ENCODE measurements at places on chromosomes 1 and 21.
A peak's percentile ranks its signal among the peaks of the same experiment; 100 is the strongest.

DNA sequence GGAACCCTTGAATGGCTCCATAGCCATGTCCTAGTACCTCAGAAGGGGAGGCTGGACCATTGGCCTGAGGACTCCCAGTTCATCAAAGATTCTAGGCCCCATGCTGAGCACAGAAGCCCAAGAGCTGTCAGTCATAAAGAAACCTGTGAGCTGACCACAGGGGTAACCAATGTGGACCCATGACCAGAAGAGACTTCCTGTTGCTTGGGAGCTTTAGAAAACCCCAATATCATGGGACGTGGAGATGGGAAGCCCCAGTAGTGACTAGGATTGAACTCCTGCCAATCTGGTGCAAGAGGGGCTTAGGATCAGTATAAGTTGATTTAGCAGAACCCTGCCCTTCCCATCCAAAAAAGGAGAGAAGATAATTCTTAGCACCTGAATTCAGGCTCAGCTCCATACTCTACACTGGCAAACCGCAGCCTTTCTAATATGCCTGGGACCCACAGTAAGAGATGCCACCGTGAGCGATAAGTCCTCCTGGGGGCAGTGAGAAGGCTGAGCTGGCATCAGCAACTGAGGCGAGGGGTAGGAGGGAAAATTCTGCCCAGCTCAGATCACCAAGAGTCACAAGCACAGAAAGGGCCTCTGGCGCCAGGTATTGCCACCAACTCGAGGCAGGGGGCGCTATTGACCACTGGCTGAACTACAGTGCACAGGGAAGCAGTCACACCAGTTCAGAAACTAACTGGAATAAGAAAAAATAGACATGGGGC is 108.9 kb downstream of the CAPN8 start:
- no peak for DNase-seq

DNA sequence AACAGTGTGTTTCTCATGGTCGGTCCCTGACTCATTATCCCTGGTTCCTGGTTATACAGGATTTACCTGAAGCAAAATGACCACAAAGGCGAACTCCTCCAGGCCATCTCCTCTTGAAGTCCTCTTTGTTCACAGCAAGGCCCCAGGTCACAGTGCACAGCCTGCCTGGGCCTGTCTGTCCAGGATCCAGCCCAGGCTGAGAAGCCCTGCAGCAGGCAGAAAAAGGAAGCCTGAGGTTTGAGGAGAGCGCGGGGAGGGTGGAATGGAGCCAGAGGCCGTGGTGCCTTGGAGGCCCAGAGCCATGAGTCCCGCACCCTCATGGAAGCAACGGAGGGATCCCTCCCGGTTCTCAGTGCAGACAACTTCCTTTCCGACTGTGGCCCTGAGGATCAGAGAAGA is 136.8 kb upstream of the IRF2BP2 start:
- DNase-seq, result no peak

GRCh38 chr1:159800177-159800930 is 1.8 kb upstream of the FCRL6 start:
- DNase-seq, result peak; percentile 48

GRCh38 chr1:160421881-160422280 is 21.5 kb downstream of the VANGL2 start:
- no peak for DNase-seq

DNA sequence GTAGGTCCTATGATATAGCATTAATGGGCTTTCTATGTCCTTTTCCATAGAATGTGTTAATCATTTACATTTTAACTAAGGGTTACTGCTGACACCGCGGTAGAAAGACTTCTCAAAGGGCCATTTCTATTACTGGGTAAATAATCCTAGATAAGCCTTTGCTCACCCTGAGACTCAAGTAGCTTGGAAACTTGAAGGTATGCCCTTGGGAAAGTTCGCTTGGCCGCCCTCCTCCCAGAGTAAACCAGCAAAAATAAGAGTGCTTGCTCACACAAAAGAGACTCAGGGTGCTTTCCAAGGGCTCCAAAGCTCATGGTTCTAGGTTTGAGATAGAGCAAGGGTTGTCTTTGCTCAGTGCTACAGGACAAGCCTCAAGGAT is 85.8 kb upstream of the TMPRSS2 start:
- DNase-seq, result no peak

DNA sequence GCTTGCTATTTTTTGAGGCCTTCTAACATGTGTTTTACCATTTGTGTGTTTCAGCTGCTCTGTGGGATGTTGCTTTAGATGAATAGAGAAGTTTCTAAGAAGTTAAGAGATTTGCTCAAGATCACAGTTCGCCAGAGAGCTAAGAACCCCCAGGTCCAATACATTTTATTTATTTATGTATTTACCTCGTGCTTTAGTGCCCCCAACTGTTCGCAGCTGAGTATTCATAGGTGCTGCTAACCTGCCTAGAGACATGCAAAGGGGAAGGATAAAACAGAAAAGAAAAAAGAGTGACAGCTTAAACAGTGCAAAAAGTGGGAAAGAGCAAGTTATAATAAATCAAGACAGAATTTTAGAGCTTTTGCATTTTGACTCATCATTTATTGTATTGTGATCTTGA is 31.1 kb downstream of the NFYC start:
- DNase-seq, result no peak

GRCh38 chr1:186738926-186739325 is 58.7 kb upstream of the PTGS2 start:
- DNase-seq, result no peak

GRCh38 chr1:28208818-28209441 is 23.9 kb downstream of the DNAJC8 start:
- peak; percentile 69 for DNase-seq

DNA sequence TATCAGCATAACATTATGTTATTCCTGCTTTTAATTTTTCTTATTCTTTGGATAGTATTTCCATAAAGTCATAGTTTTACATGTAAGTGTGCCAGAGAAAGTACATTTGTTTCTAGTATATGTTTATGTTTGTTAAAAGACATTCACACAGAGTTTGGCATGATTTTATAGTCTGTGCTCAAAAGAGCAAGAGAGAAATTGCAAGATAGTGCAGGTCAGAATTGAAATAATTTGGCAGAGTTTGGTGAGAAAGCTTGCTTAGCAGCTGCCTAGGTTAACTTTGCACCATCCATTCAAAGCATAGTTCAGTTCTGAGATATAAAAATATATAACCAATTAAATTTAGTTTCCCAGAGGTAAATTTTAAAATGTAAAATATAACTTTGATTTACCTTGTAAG is 17.0 kb downstream of the NEK7 start:
- DNase-seq, result no peak

DNA sequence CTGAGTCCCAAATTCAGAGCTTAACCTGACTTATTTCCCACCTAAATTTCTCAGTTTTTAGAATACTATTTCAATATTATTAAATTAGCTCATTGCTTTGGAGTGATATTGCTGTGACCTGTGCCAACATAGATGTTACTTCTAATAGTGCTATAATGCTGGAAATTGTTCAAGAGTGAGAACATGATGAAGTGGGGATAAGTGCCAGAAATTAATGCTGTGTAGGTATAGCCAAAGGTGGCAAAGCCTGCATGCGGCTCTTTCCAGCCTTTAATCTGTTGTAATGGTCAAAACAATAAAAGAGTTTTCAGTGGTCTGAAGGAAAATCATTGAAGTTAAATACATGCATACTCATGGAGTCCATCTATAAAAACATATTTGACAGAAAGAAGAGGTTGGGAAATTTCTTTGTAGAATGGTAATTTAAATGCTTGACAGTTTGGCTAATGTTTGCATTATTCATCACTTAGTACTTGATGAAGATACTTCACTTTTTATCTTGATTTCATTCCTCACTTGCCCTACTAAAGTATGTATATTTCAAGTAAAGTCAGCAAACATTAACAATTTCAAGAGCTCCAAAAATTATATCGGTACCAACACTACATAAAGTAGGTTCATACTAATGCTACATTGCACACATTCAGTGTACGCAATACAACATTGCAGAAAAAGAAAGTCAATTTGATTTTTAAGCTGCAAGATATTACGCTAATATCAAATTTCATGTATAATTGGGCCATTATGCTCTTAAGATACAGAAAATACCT is 82.1 kb downstream of the OLFM3 start:
- DNase-seq, result no peak

DNA sequence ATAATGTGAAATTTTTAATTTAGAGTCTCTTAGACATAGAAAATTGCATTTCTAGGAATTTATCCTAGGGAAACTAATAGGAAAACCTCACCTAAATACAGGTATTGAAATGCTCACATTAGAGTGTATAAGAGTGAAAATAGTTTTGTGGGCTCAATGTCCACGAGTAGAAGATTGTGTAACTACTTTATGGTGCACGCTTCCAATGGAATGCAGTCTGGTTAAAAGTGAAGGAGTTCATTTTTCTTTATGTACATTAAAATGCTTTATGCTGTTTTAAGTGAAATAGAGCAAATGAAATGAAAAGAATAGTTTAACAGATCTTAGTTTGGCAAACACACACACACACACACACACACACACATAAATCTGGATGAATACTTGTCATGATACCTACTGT is 278.2 kb downstream of the USP25 start:
- DNase-seq, result no peak
